ENCODE measurements at places on chromosomes 11 and 22.

- DNase-seq = no peak
These were observed 68.3 kb upstream of the POU2AF2 start for GRCh38 chr11:111177037-111177871.

GRCh38 chr11:19822531-19822930 lies 109.9 kb downstream of the NAV2 start:
- no peak for DNase-seq

DNA sequence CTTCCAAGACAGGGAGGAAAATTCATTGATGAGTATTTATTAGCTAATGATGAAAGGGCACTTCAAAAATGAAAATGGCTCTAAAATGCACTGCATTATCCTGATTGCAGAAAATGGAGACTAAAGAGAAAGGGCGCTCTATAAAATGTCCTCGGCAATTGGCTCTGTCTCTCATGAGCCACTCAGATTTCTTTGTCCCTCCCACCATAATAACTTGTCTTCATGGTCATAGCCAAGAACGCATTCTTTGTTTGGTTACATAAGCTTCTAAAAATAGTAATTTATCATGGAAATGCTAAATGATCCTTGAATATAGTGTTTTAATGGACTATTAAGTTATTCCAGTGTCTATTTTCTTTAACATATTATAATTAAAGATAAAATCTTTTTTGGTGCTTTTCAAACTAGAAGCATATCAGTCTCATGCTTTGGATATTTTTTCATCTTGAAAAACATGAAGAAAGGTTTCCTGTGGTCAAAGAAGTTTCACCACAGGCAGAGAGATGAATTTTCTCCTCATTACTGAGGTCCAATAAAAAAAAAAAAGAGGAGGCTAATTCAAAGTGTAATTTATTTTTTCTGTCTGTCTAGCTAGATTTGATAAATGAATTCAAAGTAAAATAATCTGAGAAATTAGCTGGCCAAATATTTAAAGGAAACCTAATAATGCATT lies 238.1 kb upstream of the BLID start:
- no peak for DNase-seq

GRCh38 chr11:26992031-26992541 lies 1.8 kb upstream of the FIBIN start:
- no peak for DNase-seq

- no peak for DNase-seq
These were observed 59.1 kb downstream of the AMBRA1 start for GRCh38 chr11:46534711-46535110.

- no peak for DNase-seq
These were observed 1001.7 kb downstream of the BRD1 start for GRCh38 chr22:48825802-48826520.
